Activated CD4-positive, CD25-positive, alpha-beta regulatory T cell (primary cell): ENCODE measurements at places on chromosomes 4 and X.

GRCh38 chrX:123525123-123525725 lies 207.6 kb downstream of the THOC2 start:
- DNase-seq: no peak

- DNase-seq: no peak
Measured at GRCh38 chr4:174387143-174387542, 103.4 kb downstream of the CEP44 start.

- DNase-seq: no peak
Measured at GRCh38 chr4:121308328-121308663, 72.5 kb downstream of the QRFPR start.

DNA sequence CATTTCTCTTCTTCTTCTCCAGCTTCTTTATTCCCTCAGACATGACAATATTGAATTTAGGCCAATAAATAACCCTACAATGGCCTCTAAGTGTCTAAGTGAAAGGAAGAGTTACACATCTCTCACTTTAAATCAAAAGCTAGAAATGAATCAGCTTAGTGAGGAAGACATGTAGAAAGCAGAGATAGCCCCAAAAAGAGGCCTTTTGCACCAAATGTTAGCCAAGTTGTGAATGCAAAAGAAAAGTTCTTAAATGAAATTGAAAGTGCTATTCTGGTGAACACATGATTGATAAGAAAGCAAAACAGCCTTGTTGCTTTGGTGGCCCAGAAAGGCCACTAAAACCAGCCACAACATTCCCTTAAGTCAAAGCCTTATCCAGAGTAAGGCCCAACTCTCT lies 146.2 kb upstream of the HHIP start:
- no peak for DNase-seq

GRCh38 chrX:119693040-119693995 lies at the start of gene SEPTIN6:
SEPTIN6 (minus strand) TSS chrX:119693168; CDS start chrX:119693105, 63 bp downstream.
- DNase-seq: peak; percentile 41

DNA sequence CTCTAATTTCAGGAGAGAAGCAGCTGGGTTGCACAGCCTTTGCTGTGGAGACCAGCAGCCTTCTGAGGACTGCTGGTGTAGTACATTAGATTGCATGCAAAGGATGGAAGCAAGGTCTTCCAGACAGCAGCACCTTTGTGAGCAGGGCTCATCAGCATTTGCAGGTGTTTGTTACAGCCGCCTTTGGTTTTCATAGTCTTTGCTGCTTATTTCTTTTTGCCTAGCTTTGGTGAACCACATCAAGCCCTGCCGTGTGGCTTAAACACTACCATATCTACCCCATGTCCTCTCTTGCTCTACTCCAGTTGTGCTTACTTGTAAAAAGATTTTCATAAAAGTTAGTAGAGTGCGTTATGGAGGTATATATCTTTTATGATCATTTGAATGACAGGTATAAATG lies 57.5 kb downstream of the MTM1 start:
- no peak for DNase-seq

DNA sequence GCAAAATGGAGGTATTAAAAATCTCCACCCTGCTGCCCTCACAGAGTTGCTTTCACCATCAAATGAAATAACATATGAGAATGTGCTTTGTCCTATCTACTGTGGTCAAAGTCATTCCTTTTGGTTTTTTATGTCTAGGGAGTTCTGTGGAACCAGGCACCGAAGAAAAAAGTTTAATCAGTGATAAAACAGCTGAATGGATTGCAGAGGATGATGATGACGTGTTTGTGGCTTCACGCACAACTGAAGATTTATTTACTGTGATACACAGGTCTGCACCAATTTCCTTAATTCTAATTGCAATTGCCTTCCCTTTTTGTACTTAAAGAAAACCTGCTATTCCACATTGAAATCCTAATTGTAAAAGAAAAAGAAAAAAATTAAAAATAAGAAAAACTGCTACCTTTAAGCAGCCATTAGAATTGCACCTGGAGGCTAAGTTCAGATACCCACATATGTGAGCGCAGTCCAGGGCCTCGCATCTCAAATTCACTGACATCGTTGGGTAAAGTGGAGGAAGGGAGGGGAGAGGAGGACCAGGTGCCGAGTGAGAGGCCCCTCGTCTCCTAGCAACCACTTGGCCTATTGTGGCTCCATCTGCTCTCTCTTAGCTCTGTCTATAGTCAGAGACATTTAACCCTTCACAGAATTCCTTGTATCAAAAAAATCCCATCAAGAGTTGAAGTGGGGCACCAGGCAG lies 10.5 kb upstream of the RTL5 start:
- no peak for DNase-seq

- DNase-seq: no peak
Measured at GRCh38 chrX:118603981-118604380, 108.4 kb downstream of the DOCK11 start.

- no peak for DNase-seq
Measured at GRCh38 chr4:156578713-156579112, 392.9 kb downstream of the PDGFC start.

- DNase-seq: no peak
Measured at GRCh38 chr4:154126276-154126675, 337.4 kb upstream of the SFRP2 start.

- DNase-seq: no peak
Measured at GRCh38 chrX:153968754-153969124, 2.9 kb downstream of the HCFC1 start.

DNA sequence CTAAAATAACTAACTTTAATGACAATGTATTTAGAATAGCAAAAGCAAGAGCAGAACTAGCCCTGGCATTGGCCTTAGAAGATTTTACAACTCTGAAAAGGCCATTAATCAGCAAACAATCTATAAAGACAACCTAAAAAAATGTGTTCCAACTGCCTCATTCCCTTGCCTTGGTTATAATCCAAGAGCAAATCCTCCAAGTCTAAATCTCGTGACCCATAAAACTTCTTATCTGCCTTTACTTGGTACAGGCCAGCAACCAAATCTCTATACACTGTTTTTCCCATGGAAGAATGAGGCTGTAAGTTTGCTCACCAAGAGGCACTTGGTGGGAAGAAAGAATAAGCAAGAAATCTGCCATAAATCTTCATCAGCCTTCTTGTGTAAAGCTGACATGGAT lies 175.3 kb upstream of the MID1 start:
- no peak for DNase-seq

DNA sequence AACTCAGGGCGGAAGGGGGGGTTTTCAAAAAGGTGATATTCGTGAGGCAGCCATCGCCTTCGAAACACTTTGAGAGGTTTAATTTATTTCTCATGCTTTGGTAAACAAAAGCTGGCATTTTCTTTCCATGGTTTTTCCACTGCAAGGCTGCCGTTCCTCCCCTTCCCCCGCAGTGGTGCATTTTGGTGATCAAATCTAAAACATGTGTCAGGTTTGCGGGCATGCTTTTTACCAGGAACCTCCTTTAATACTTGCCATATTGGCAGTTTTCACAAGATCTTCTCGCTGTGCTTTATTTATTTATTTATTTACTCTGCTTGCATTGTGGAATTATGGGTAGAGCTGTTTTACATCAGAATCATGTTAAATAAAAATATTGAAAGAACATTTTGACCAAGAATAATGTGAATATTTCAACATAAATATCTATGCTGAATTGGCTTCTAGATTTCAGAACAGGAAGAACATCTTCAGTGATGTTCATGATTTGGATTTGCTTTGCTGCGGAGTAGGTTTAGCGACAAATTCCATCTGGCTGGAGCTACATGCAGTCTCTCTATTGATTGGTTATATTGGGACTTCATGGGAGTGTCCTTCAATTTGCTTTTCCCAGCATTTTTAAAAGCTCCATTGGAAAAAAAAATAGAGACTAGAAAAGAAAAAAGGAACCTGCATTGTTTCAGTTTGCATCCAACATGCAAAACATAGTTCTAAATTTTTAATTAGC lies 54.4 kb downstream of the STOX2 start:
- DNase-seq: no peak

- DNase-seq: no peak
Measured at GRCh38 chr4:172648471-172648870, 520.1 kb upstream of the GALNT7 start.

GRCh38 chrX:34893741-34894140 lies 48.9 kb upstream of the FAM47B start:
- no peak for DNase-seq

DNA sequence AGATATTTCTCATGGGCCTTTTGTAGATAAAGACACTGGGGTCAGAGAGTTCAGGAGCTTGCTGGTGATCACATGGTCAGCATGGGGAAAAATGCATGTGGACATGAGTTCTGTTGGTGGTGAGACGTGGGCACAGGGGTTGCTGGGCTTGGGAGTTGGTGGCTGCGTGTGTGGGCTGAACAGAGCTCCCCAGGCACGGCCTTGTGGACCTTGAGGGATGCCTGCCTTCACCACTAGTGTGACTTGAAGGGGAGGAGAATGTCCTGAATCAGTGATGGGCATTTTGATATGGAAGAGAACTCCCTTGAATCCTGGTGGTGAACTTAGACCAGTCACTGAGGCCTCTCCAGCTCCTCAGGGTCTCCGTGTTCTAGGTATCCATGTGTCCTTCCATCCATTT lies 8.9 kb downstream of the CD99 start:
- no peak for DNase-seq

DNA sequence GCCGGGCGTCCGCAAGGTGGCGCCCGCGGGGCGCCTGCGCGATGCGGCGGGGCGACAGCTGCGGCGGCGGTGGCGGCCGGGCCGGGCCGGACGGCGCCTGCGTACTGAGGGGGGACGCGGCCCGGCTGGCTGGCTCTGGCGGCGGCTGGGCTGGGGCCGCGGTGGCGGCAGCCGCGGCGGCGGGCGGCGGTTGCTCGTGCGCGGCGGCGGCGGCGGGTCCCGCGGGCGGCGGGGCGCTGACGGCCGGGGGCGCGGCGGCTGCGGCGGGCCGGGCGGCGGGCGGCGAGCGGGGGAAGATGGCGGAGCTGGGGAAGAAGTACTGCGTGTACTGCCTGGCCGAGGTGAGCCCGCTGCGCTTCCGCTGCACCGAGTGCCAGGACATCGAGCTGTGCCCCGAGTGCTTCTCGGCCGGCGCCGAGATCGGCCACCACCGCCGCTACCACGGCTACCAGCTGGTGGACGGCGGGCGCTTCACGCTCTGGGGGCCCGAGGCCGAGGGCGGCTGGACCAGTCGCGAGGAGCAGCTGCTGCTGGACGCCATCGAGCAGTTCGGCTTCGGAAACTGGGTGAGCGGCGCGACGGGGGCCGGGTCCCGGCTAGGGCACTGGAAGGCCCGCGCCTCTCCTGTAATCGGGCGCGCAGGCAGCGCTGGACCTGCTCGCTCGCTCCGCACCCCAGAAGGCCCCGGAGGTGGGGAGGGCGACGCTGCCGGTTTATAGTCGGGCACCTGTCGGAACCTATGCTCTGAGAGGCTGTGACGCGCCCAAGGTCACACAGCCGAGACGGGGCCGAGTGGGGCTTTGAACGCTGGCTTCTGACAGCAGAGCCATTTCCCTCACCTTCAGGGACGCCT lies at the start of gene TADA2B:
Gene TADA2B (plus strand): TSS at position 89 of the 853 bp plus-strand sequence. CDS start 208 bp downstream, at position 297.
- peak; percentile 16 for DNase-seq

DNA sequence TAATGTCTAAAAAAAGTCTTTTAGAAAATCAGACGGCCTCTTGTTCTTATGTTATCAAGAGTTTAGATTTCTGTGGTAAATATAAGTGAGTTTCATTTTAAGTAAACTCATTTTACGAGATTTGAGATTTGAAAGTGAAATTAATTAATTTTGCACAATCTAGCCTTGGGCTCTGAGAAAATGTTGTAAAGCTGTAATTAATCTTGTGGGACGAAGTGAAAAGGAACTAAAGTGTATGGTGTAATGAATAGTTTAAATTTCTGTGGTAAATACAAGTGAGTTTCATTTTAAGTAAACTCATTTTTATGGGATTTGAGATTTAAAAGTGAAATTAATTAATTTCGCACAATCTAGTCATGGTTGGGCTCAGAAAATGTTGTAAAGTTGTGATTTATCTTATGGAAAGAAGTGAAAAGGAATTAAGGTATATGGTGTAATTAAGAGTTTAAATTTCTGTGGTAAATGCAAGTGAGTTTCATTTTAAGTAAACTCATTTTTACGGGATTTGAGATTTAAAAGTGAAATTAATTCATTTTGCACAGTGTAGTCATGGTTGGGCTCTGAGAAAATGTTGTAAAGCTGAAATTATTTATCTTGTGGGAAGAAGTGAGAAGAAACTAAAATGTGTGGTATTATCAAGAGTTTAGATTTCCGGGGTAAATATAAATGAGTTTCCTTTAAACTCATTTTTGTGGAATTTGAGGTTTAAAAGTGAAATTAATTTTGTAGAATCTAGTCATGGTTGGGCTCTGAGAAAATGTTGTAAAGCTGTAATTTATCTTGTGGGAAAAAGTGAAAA lies 1.6 kb downstream of the SCML1 start:
- DNase-seq: no peak

- no peak for DNase-seq
Measured at GRCh38 chrX:71846429-71846828, 64.2 kb upstream of the NHSL2 start.

DNA sequence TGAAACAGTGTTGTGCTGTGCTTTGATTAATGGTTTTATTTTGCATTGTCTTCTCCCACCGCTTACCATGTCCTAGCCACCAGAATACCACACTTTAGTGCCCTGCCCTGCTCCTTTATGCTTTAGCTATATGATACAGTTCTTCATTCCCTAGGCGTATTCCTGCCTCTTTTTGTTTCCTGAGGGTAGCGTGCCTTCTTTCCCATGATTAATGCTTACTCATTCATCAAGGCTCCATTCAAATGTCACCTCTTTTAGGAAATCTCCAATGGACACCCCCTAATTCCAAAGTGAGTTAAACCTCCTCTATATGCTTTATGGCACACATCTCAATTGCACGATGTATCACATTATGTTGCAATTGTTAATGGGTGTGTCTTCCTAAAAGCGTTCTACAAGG lies 46.3 kb downstream of the SPANXD start:
- no peak for DNase-seq

DNA sequence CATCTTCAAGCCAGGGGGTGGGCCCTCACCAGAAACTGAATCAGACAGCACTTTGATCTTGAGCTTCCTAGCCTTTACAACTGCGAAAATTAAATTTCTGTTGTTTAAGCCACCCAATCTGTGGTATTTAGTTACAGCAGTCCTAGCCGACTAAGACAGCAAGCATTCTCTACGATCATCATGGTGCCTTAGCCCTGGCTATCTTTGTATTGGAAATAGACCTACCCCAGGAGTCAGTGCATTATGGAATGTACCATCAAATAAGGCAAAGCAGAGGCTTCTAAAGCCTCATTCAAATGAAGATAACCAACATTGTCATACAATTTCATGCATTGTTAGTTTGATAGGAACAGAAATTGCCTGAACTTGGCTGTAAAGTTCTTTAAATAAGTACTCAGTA lies 75.0 kb downstream of the PARM1 start:
- DNase-seq: no peak

GRCh38 chr4:162836773-162837172 lies 329.9 kb downstream of the NAF1 start:
- no peak for DNase-seq

DNA sequence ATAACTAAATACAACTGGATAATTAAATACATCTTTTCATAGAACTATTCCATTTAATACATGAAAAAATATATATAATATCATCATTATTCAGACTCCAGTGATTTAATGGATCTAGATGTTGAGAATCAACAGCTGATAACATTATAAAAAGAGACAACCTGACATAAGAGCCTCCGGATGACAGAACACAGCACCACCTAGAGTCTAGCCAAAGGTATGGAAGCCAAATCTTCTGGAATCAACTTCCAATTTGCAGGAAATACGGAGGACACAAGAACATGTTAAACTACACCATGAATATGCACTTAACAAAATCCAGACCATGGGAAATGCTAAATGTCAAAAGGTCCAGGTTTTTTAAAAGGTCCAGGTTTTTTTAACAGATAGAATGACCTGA lies 55.0 kb downstream of the LRBA start:
- no peak for DNase-seq
